Spinal cord (tissue), 10 donors: ENCODE measurements at places on chromosomes 5 and 9. TPM values are rescaled to one million over a fixed set of nuclear protein-coding genes. Genes with fewer than 3 reads are reported as not detected.
A peak's percentile ranks its signal among the peaks of the same experiment; 100 is the strongest.

GRCh38 chr9:109730228-109730627 lies 49.8 kb upstream of the PALM2AKAP2 start:
- no peaks in the 10 kb centered on the region for H3K27me3 ChIP-seq
- DNase-seq: no peak
- no peak overlapping the region for H3K27ac ChIP-seq
- H3K4me3 ChIP-seq: no peak overlapping the region
- H3K36me3 ChIP-seq: no peaks in the 10 kb centered on the region
- H3K4me1 ChIP-seq: no peaks in the 10 kb centered on the region

GRCh38 chr9:97980918-97981845 lies 2.0 kb upstream of the ANP32B start:
- H3K4me1 ChIP-seq: peaks cover 26% of the 10 kb centered on the region
- no peak overlapping the region for H3K4me3 ChIP-seq
- peak; percentile 81 for DNase-seq
- H3K36me3 ChIP-seq: no peaks in the 10 kb centered on the region
- H3K27me3 ChIP-seq: no peaks in the 10 kb centered on the region

The FGF18 gene
- total RNA-seq: 5.2 TPM

GRCh38 chr5:116942622-116943021 lies 368.0 kb upstream of the SEMA6A start:
- no peaks in the 10 kb centered on the region for H3K4me1 ChIP-seq
- no peak overlapping the region for H3K27ac ChIP-seq
- H3K27me3 ChIP-seq: no peaks in the 10 kb centered on the region
- no peak for DNase-seq
- H3K36me3 ChIP-seq: no peaks in the 10 kb centered on the region

GRCh38 chr9:109504689-109505088 lies 6.6 kb upstream of the PTPN3 start:
- peaks cover 24% of the 10 kb centered on the region for H3K27me3 ChIP-seq
- H3K36me3 ChIP-seq: no peaks in the 10 kb centered on the region
- no peaks in the 10 kb centered on the region for H3K4me1 ChIP-seq
- H3K27ac ChIP-seq: no peak overlapping the region
- H3K4me3 ChIP-seq: no peak overlapping the region
- no peak for DNase-seq

DNA sequence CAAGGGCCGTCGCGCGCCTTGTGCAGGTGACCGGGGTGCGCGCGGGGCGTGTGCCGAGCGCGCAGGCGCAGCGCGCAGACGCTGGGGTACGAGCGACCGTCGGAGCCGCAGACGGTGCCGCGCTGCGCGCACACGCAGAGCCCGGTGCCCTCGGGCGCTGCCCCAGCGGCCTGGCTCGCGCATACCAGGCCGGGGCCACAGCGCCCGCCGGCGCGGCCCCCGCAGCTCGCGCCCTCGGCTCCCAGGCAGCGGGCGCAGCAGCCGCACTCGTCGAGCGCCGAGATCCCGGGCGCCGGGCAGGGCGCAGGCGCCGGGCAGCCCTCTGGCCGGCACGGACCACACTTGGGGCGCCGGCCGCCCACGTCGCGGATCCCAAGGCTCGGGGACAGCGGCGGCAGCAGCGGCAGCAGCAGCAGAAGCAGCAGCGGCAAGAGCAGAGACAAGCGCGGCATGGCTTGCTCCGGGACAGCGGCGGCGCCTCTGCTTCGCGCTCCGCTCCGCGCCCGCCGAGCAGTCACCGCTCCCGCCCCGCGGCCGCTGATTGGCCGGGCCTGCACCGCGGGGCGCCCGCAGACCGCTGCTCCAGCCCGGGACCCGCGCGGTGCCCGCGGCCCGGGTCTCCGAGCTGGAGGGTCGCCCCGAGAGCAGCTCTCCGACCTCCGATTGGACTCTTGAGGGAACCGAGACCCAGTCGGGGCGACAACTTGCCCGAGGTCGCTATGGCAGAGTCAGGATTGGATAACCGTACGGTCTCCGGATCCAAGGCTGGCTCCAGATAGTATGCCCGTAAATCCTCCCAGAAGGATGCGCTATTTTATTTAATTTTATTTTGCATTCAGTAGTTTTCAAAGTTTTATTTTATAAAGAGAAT lies at the start of gene IGFBPL1:
TSS of gene IGFBPL1 (minus strand) at position 482 of the 871 bp plus-strand sequence. CDS start at position 452, 30 bp downstream.
- H3K27me3 ChIP-seq: peaks cover 10% of the 10 kb centered on the region
- no peak within 1 kb of the TSS for H3K27ac ChIP-seq
- peak within 1 kb of the TSS; percentile 33 for H3K4me3 ChIP-seq
- H3K36me3 ChIP-seq: no peaks in the 10 kb centered on the region
- peaks cover 12% of the 10 kb centered on the region for H3K4me1 ChIP-seq

DNA sequence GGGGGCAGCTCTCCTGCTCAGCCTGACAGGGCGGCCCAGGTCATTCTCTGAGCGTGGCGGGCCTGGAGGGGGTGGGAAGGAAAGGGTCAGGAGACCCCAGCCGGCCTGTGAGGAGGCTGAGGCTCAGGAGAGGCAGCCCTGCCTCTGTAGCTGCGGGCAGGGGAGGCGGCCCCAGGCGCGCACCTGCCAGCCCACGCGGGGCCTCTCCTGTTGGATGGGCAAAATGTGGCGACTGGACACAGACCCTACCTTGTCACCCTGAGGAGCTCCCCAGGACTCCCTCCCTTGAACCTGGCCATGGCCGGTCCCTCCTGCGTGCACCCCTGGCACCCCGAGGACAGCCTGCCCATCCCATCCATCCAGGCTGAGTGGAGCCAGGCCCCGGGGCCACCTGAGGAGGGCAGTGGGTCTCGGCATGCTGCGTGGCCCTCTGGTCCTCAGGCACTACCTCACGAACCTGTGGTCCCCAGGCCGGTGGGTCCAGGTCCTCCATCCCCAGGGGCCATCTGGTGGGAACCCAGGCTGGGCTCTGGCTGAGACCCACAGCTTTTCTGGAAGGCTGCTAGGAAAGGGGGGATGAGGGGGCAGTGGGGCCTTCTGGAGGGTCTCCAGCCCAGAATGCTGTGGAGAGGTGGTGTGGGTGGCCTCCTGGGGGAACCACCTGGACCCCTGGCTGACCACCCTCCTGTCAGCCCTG lies 15.1 kb upstream of the NRARP start:
- no peak overlapping the region for H3K27ac ChIP-seq
- no peak for DNase-seq

The ANKHD1 gene
- total RNA-seq: 119 TPM

The FABP6 gene
- 2.8 TPM for total RNA-seq

The SHISAL2B gene
- total RNA-seq: 0.72 TPM

DNA sequence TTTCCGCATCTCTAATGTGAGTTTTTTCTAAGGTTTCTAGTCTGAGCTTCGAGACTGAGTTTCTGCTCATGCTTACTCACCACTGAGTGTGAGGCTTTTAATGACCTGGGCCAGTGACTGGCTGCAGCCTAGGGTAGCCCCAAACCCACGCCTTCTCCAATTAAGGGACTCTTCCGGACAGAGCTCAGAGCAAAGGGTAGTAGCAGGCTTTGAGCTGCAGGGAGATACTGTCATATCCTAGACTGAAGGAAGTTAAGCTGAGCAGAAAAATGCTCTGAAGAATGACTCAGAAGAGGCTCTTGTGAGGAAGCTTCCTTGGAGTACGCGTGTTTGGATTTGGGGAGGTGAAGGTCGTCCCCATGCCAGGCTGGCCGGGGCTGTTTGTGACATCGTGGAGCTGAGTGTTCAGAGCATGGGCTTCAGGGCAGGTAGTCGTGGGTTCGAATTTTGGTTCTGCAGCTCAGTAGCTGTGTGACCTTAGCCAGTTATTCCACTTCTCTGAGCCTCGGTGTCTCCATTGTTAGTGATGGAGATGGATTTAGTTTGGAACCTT lies 3.5 kb downstream of the USP20 start:
- no peak overlapping the region for H3K4me3 ChIP-seq
- peaks cover 19% of the 10 kb centered on the region for H3K4me1 ChIP-seq
- no peaks in the 10 kb centered on the region for H3K27me3 ChIP-seq
- peaks cover 8% of the 10 kb centered on the region for H3K36me3 ChIP-seq

The LCP2 gene
- 10.2 TPM for total RNA-seq

The CYSRT1 gene
- 0.94 TPM for total RNA-seq

DNA sequence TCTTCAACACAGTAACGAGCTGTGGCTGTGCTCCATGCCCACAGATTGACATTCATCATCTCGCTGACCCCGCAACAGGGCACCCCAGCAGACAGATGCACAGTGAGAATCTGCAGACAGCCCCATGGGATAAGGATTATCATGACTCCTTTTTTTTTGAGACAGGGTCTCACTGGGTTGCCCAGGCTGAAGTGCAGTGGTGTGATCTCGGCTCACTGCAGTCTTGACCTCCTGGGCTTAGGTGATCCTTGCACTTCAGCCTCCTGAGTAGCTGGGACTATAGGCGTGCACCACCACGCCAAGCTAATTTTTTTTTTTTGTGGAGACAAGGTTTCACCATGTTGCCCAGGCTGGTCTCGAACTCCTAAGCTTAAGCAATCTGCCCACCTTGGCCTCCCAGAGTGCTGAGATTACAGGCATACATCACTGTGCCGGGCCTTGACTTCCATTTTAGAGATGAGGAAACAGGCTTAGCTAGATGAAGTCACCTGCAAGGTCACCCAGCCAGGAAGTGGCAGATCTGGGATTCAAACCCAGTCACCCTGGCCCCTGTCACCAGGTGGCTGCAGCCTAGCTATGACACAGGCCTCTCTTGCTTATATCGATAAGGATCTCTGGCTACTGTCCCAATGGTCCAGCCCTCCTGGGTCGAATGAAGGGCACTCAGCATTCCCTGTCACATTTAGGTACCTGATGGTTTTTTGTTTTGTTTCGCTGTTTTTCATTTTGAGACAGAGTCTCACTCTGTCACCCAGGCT lies 5.1 kb downstream of the AIF1L start:
- no peak for DNase-seq
- no peak overlapping the region for H3K27ac ChIP-seq
- peaks cover 67% of the 10 kb centered on the region for H3K4me1 ChIP-seq
- H3K36me3 ChIP-seq: peaks cover 23% of the 10 kb centered on the region
- H3K27me3 ChIP-seq: no peaks in the 10 kb centered on the region

- no peaks in the 10 kb centered on the region for H3K27me3 ChIP-seq
- no peaks in the 10 kb centered on the region for H3K4me1 ChIP-seq
- H3K27ac ChIP-seq: no peak overlapping the region
- no peak overlapping the region for H3K4me3 ChIP-seq
- no peaks in the 10 kb centered on the region for H3K36me3 ChIP-seq
- no peak for DNase-seq
Measured at GRCh38 chr5:133294380-133294779, 242.6 kb downstream of the HSPA4 start.

DNA sequence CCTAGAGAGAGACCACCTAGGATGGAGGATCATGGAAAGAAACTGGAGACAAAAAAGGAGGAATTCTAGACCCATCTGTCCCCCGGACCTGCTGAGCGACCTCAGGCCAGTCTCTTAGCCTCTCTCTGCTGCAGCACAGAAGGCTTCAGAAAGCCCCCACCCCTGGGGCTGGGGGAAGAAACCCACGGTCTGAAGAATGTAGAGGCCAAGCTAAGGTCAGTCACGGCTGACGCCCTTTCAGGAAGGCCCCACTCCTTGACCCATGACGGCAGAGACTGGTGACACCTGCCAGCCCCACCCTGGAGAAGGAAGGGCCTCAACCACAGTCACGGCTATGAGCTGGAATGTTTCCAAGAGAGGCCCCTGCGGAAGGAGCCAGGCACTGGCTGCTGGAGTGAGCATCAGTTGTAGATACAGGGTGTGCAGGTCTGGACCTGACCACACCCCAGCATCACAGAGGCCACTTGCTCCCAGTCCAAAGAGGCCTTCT lies 120.5 kb upstream of the BOD1 start:
- no peak overlapping the region for H3K27ac ChIP-seq
- no peaks in the 10 kb centered on the region for H3K36me3 ChIP-seq
- no peak for DNase-seq
- H3K4me1 ChIP-seq: peaks cover 25% of the 10 kb centered on the region
- H3K27me3 ChIP-seq: no peaks in the 10 kb centered on the region

The PLAC8L1 gene
- total RNA-seq: not detected

DNA sequence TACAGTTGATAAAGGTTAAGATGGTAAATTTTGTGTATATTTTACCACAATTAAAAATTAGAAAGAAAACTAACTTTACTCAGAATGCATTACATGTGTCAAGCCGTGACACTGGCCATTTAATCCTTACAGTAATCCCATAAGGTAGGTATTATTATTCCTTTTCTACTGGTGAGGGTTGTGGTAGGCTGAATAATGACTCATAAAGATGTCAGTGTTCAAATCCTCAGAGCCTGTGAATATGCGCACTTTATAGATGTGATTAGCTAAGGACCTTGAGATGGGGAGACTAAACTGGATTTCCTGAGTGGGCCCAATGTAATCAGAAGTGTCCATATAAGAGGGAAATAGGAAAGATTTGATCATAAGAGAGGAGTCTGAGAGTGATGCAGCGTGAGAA lies 288.1 kb downstream of the TMEM167A start:
- H3K4me3 ChIP-seq: no peak overlapping the region
- no peaks in the 10 kb centered on the region for H3K36me3 ChIP-seq
- DNase-seq: no peak
- H3K4me1 ChIP-seq: no peaks in the 10 kb centered on the region
- no peaks in the 10 kb centered on the region for H3K27me3 ChIP-seq
- no peak overlapping the region for H3K27ac ChIP-seq

DNA sequence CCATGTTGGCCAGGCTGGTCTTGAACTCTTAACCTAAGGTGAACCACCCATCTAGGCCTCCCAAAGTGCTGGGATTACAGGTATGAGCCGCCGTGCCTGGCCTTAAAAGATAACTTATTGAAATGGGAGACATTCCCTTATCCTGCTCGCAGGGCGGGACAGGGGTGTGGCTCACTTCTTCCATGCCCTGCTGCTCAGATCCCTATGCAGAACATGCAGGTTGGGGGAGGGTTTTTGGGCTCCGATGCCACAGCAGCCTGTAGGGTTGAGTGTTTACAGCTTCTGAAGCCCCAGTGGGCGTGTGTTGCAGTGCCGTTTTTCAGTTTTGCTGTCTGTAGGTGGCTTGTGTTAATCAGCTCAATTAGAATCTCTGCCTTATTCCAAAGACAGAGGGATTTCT lies 108.0 kb upstream of the BRINP1 start:
- DNase-seq: no peak
- no peak overlapping the region for H3K27ac ChIP-seq
- H3K4me3 ChIP-seq: no peak overlapping the region
- no peaks in the 10 kb centered on the region for H3K27me3 ChIP-seq
- H3K4me1 ChIP-seq: no peaks in the 10 kb centered on the region
- no peaks in the 10 kb centered on the region for H3K36me3 ChIP-seq

DNA sequence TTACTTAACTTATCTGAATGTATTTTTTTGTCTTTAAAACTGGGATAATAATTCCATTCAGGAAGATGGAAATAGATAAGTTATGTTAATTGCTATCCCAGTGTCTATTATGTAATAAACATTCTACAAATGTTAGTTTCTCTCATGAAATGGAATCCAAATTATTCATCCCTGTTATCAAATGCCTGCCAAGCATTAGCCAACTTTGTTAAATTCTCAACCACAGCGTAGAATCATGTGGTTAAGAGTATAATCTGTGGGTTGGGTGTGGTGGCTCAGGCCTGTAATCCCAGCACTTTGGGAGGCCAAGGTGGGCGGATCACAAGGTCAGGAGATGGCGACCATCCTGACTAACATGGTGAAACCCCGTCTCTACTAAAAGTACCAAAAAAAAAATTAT lies 912.9 kb upstream of the SEMA6A start:
- H3K4me3 ChIP-seq: no peak overlapping the region
- no peaks in the 10 kb centered on the region for H3K4me1 ChIP-seq
- no peak overlapping the region for H3K27ac ChIP-seq
- no peaks in the 10 kb centered on the region for H3K36me3 ChIP-seq
